HT-29 (cell line): ENCODE measurements at places on chromosomes 2 and 18. TPM values are rescaled to one million over a fixed set of nuclear protein-coding genes. Genes with fewer than 3 reads are reported as not detected.

Gene CNTNAP5
- not detected in 2 replicates for total RNA-seq

Gene NRP2
- total RNA-seq, result 1.1 and 1.2 TPM in 2 replicates

Gene VWA3B
- total RNA-seq, result not detected in 2 replicates

Gene PROKR1
- not detected in 2 replicates for total RNA-seq

Gene ALPG
- total RNA-seq, result 0.16 TPM in 1 of 2 replicates, not detected in the other

Gene ALPP
- 0.29 and 1.1 TPM in 2 replicates for total RNA-seq

Gene DARS1
- total RNA-seq, result 20.5 and 29.6 TPM in 2 replicates

Gene PCARE
- not detected in 2 replicates for total RNA-seq

Gene HOXD4
- not detected in 2 replicates for total RNA-seq

Gene SOX11
- total RNA-seq, result not detected in 2 replicates
